ENCODE measurements at places on chromosomes 5 and 9.

- DNase-seq, result no peak
Measured at GRCh38 chr9:19754921-19755320, 33.9 kb downstream of the SLC24A2 start.

DNA sequence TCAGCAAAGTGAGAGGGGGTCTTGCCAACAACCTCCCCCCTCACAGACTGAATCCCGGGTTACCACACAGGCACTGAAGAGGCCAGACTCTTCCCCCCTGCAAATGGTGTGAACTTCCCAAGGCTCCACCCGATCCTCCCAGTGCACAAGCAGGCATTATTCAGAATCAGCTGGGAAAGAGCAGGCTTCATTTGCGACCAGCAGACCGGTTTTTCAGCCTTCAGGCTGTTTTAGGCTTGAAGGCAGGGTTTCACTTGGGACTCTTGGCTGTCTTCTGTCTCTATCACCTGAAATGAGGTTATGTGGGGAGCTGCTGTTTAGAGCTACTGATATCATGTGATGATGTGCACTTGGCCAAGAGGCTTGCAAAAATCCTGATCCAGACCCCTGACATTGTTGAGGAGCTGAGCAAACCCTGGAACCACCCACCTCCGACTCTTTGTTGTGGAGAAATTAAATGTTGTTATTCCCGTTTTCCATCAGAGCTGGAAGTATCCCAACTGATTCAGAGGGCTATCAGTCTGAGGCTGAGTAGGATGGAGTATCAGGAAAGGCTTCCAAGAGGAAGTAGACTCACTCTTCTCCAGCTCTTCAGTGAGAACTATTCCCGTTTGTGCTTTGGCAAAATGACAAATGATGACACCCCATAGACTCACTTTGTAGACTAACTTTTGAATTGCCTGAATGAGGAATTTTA is 63.3 kb upstream of the ZFR start:
- DNase-seq, result no peak

- no peak for DNase-seq
Measured at GRCh38 chr5:39159811-39160490, 59.4 kb downstream of the FYB1 start.

DNA sequence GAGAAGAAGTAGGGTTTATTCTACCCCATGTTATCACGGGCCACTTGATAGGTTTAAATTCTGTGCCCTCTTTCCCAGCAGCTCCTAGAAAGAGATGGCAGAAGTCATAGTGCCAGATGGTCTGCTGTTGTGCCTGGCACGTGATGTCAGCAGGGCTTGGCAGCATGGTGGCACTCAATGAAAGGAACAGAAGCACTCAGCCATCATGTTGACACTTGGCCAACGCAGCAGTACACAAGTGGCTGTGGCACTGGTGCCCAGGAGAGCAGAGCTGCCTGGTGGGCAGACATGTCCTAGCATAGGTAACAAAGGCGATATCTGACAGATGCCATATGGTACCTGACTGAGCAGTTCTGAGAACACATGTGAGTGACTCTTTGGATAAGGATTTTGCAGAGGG is 796.4 kb upstream of the ACO1 start:
- no peak for DNase-seq

DNA sequence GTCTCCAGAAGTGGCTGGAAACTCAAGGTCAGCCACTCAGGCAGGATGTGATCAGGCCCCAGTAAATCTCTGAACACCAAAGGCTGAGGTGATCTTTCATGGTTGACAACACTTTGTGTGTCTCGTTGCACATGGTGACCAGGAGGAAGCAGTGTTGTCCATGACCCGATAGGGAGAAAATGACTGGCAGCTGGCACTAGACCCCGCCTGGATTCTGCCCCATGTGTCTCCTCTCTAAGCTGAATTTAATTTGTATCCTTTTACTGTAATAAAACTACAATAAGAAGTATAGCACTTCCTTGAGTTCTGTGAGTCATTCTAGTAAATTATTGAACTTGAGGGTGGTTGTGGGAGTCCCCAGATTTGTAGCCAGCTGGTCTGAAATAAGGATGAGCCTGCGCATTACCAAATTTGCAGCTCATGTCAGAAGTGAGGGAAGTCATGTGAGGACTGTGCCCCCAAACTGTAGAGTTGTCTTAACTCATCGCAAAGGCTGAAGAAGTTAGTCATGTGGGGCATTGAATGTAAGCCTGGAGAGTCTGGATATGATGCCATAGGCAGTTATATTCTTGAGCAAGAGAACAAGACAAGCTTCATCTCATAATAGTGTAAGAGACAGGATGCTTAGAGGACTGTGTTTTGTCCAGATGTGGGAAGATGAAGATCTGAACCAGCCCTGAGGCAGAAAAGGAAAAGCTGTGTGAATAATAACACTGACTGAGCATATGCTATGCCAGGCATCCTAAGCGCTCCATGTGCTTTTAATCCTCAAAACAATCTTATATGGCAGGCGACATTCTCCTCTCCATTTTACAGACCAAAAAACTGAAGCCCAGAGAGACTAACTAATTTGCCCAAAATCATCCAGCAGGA is 55.9 kb downstream of the TMEM215 start:
- no peak for DNase-seq

DNA sequence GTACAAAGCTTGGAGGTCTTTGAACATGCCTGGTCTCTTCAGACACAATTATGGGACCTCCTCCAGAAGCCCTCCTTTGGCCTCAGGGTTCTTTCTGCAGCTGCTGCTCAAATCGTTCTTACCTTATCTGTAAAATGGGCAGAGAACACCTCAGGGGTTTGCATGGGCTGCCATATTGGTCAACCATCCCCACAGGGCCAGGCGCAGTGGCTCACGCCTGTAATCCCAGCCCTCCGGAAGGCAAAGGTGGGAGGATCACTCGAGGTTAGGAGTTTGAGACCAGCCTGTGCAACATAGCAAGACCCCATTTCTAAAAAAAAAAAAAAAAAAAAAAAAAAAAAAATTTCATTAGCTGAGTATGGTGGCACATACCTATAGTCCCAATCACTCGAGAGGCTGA is 29.1 kb upstream of the TCF7 start:
- DNase-seq, result no peak

Data from activated effector memory CD4-positive, alpha-beta T cell treated with Interleukin-2 at 50 U/mL for 16 hours (primary cell).